CD4-positive, alpha-beta T cell treated with Interleukin-6 at 100 ng/mL for 8 hours (primary cell): ENCODE measurements at places on chromosomes 12 and 14.

DNA sequence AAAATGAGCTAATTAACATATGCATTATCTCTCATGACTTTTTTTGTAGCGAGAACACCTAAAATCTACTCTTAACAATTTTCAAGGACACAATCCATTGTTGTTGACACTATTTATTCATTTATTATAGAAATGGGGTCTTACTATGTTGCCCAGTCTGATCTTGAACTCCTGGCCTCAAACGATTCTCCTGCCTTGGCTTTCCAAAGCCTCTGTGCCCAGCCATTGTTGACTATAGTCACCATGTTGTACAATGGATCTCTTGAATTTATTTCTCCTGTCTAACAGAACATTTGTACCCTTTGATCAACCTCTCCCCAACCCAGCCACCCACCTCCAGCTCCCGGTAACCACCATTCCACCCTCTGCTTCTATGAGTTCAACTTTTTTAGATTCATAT, 41.2 kb downstream of the HCAR2 start:
- no peak for DNase-seq

GRCh38 chr12:52244615-52244994, 11.6 kb downstream of the KRT7 start:
- no peak for DNase-seq

DNA sequence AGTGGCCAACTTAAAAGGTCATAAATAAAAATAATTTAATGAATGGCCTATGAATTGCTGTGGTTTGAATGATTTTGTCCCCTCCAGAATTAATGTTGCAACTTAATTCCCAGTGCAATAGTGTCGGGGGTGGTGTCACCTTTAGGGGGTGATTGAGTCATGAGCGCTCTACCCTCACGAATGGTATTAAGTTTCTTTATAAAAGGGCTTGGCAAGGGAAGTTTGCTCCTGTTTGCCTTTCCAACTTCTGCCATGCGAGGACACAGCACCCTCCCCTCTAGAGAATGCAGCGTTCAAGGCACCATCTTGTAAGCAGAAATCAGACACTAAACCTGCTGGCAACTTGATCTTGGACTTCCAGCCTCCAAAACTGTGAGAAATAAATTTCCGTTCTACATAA, 253.3 kb downstream of the ATXN7L3B start:
- DNase-seq, result no peak

- no peak for DNase-seq
Measured at GRCh38 chr12:123900871-123901376, 71.7 kb downstream of the CCDC92 start.

GRCh38 chr12:50786498-50787231, 22.8 kb downstream of the ATF1 start:
- DNase-seq, result no peak

DNA sequence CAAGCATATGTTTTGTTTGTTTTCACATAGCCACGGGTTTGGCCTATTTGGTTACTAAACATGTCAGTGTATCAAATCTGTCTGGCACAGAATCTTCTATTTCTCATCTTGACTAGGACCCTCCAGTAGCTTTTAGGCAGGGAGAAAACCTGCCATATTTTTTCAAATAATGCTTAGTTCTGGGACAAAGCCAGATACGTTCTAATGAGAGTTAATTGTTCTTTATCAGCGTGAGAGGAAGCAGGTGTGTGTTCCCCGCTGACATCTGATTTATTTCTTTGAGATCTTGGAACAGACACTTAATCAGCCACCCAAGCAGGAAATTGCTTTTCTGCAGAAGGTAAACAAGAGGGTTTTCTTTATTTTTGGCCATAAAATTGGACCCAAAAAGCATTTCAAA, 54.8 kb downstream of the GOLGA5 start:
- peak; percentile 4 for DNase-seq

DNA sequence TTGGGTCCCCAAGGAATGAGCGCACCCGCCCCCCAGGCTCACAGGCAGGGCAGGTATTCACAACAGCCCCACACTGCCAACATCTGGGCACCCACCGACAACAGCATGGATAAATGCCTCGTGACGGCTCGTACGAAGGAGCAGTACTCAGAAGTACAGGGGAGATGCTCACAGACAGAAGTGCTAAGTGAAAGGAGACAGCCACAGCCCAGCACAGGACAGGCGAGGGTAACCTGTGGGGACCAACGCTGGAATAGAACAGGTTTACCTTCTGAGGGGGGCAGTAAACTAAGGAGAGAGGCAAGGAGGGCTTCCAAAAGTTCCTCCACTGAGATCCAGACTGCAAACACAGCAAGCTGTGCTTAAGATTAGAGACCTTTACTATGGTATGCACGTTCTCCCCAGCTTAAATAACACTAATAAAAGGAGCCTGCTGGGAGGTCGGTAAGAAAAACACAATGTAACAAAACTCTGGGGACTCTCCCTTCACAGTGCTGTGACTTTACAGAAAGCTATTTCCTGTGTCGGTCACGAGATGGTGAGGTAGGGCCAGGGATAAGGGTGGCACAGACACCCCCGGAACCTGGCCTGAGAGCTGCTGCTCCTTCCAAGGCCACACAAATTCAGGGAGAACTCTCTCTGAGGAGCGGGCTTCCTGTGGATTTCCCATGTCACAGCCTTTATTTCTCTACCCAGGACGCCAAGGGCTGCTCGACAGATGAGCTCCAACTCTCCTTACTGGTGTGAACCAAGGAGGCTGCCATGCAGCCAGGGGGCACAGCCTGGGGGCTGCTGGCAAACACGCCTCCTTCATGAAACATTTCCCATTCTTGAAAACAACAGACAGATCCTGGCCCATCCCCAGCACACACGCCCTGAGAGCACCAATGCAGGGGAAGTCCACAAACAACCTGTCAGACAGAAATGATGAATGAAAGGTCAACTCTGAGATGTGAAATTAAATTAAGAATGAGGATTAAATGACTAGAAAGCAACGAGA, 26.3 kb downstream of the SLC15A4 start:
- no peak for DNase-seq

DNA sequence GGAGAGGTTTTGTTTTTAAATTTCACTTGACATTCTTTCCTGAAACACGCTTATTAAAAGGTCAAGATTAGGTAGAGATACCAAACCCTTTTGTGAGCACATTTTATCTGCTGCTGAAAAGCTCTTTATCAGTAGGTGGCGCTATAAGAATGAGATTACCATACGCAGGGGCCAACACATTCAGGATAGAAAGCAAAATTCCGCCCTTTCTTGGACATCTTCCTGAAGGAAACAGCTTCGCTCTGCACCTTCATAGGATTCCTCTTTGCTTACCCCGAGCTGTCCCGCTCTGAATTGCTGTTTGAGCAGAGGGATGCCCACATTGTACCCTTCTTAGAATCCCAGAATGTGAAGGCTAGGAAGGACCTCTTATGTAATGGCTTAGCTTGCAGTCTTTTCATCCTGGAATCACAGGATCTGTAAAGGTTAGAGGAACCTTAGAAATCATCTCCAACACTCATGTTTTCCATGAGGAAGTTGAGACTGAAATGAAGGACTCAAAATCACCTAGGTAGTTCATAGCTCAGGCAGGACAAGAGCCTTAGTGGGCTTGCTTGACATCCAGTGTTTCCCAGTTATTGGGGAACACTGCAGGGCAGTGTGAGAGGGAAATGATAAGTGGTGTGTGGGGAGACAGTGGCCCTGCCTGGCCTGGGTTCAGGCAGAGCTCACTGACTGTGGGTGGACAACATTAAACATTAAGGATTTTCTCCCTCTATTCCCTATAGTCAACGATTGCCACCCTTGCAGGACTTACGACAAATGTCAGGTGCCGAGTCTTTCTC, 38.7 kb upstream of the CRY1 start:
- DNase-seq, result peak; percentile 47

- no peak for DNase-seq
Measured at GRCh38 chr12:109422251-109422650, 54.8 kb downstream of the KCTD10 start.

DNA sequence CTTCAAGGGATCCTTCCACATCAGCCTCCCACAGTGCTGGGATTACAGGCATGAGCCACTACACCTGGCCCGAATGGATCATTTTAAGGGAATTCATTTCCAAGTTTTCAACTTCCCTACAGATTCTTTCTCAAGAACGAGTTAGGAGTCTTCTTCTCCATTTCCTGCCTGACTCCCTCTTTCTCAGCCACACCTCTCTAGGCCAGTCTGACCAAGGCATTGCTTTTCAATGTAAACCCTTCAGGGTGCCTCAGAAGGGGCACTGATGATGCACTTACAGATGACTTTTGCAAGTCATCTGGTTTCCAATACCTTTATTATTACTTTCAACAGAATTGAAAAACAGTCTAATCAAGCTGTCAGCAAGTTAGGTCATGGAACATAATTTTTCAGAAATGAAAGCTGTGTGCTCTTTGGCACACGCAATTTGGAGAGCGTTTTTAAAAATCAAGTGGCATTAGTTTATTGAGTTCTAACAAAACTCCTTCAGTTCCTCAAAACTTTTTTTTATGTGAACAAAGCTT, 47.2 kb downstream of the SVOP start:
- no peak for DNase-seq

- no peak for DNase-seq
Measured at GRCh38 chr12:120684523-120684932, 2.4 kb upstream of the MLEC start.

DNA sequence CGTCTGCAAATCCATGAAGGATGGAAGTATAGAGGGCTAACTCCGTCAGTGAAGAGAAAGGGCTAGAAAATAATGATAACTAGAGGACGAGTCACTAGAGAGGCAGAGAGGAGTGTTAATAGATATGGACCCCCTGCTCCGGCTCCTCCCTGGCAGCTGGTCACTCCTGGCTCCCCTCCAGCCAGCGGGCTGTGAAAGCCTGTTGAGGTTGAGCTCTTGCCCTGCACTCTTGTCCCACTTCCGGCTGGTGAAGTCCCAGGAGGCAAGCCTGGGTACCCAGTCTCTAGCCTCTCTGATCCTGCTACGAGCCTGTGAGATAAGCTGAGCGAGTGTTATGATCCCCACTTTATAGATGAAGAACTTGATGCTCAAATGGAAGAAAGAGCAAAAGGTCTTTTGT, 90.3 kb downstream of the RFX4 start:
- DNase-seq, result no peak

- no peak for DNase-seq
Measured at GRCh38 chr12:104747955-104748354, 210.1 kb downstream of the SLC41A2 start.

GRCh38 chr12:127722611-127723010, 544.4 kb upstream of the TMEM132C start:
- DNase-seq, result no peak

- DNase-seq, result no peak
Measured at GRCh38 chr12:80512781-80513180, 68.7 kb downstream of the PTPRQ start.

- no peak for DNase-seq
Measured at GRCh38 chr12:51907856-51908425, 637 bp downstream of the ACVRL1 start.

GRCh38 chr14:56092763-56093162, 25.4 kb upstream of the PELI2 start:
- DNase-seq, result no peak

GRCh38 chr14:54396183-54396492, 669 bp upstream of the CDKN3 start:
- no peak for DNase-seq
